Stimulated activated CD8-positive, alpha-beta memory T cell treated with anti-CD3 and anti-CD28 coated beads, Interleukin-4, amount 100 ng/mL, for 1 hour (primary cell): ENCODE measurements at places on chromosomes 2 and 18.

- DNase-seq = no peak
Measured at GRCh38 chr2:161839926-161840325, 215.7 kb downstream of the SLC4A10 start.

GRCh38 chr18:34461266-34461665 lies 236.6 kb upstream of the NOL4 start:
- DNase-seq = no peak

GRCh38 chr2:105744909-105745853 lies at the start of gene NCK2:
TSS of gene NCK2 (plus strand) at chr2:105744912. CDS start at chr2:105855064, 110,152 bp downstream.
- no peak for DNase-seq

DNA sequence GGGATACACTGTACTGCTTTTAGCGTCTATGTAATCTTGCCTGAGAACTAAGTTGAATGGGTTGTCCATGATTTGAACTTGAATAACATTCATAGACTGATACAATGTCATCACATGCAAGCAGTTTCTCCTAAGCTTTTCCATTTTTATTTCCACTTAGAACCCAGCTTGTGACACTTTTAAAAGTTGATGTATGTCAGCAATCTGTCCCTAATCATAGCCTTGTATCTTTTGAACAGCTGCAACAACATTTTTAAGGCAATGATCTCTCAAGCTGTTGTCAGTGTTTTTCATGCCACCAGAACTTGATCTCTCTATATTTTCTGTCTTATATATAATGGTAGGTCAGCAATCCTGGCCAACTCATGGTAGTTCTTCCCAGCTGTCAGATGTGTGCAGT lies 185.0 kb downstream of the DOK6 start:
- no peak for DNase-seq

DNA sequence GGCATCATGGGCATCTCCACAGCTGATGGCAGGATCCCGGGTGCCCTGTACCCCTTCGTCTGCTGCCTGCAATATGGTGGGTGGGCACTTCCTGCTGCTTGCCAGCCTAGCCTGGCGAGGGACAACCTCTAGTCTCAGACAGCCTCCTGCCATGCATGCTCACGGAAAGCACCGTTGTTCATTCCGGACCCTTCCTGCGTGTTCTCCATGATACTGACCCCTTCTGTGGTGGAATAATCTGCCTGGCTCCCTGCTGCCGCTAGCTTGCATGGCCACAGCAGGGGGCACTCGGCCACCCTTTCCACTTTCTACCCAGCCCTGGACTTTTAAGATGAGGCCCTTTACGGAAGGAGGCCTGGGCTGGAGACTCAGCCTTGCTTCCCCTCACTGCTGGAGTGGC lies 12.0 kb downstream of the PCARE start:
- DNase-seq = no peak
